ENCODE measurements at places on chromosomes 7 and 10. TPM values are rescaled to one million over a fixed set of nuclear protein-coding genes. Genes with fewer than 3 reads are reported as not detected.

The LIPJ gene
- total RNA-seq = not detected

GRCh38 chr10:124500757-124501156 lies 39.1 kb downstream of the LHPP start:
- DNase-seq = no peak

The NACAD gene
- total RNA-seq = 21.6 TPM

The HOXA9 gene
- not detected for total RNA-seq

The TMEM236 gene
- 0.14 TPM for total RNA-seq

The CARD11 gene
- 6.6 TPM for total RNA-seq

DNA sequence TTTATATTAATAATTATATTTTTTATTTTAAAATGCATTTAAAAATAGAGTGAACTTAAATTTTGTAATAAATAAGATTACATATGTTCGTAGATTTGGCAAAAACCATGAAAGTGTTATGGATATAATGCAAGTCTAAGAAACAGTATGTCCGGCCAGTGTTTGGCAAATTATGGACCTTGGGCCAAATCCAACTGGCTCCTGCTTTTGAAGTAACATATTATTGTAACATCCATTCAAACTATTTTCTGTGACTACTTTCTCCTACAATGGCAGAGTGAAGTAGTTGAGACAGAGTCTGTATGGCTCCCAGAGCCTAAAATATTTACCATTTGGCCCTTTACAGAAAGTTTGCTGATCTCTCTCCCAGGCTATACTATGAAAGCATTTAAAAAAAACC lies 38.9 kb downstream of the TMEM229A start:
- DNase-seq = no peak

- DNase-seq = peak; percentile 63
Observed at GRCh38 chr10:122331615-122332446, 42.7 kb upstream of the PLEKHA1 start.

Data from astrocyte (in vitro differentiated cells and primary cell).